HCT116 (cell line): ENCODE measurements at places on chromosomes 12 and 14.
A peak's percentile ranks its signal among the peaks of the same experiment; 100 is the strongest.

GRCh38 chr14:92747701-92748258 is 647 bp downstream of the LGMN start:
- DNase-seq = no peak

- DNase-seq = no peak
These were observed 9.1 kb upstream of the CDC42BPB start for GRCh38 chr14:103066399-103066798.

- no peak for DNase-seq
These were observed 42.6 kb downstream of the DLK1 start for GRCh38 chr14:100769035-100769939.

DNA sequence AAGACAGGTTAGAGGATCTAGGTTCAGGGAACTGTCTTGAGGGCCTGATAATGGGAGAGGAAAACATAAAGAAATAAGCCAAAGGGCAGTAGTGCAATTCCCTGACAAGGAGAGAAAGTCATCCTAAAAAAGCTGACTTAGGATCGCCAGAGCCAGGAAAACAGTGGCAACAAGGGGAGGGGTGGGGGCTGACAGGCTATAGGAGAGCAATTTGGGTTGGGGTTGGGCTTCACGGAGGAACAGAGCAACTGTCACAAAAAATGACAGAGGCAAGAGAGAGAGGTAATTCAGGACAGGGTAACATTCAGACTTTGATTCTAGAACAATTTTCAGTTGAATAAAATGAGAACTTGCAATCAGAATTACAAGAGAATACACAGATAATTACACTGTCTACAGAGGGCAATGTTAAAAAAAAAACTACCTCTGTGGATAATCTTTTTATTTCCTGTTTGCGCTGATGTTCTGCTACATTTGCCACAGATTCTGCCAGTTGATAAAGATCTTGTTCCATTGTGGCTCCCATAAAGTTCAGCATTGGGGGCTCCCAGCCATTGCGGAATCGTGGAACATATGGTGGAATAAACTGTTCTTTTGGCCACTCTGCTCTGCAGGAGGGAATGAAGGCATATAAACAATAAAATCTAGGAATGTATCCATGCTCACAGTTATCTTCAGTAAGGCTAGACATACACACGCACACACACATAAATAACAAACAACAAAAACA is 138.6 kb downstream of the EPS8 start:
- DNase-seq = no peak

- no peak for DNase-seq
These were observed 58.4 kb downstream of the CCDC85C start for GRCh38 chr14:99545586-99545985.

DNA sequence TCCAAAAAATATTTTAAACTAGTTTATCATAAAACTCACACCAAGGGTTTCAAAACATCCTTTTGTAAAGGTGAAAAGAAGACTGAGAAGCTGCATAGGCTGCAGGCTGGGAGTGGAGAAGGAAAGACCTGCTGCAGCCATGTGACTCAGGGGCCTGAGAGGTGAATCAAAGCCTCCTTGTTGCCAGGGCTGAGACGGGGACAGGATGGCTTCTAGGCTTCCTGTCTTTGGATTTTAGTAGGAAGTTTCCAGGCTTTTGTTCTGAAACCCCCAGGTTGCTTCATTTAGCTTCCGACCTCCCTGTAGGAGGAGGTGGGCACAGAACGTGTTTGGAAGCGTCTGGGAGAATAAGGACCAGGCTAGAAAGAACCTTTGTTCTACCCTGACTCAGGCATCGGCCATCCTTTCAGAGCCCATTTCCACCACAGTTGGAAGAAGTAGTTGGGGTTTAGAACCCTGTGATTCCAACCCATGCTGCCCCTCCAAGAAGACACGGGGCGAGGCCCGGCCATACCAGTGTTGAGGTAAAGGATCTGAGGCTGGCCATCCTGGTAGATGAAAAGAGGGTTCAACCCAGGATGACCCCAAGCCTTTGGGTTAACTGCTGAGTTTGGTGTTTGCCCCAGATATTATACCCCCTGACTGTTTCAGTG is 122.4 kb downstream of the SLC25A47 start:
- no peak for DNase-seq

DNA sequence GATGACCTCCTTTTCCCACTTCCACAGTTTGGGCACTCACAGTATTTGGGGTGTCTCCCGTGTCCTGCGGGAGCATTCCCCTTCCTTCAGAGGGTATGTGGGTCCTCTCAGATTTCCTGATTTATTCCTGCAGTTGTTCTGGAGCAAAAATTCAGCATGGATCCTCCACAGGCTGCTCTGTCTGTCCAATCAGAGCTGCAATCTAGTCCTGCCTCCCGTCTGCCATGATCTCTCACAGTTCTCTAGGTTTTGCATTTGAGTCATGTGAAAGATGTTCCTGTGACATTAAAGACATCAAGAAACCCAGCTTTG is 435.9 kb downstream of the TMTC2 start:
- DNase-seq = no peak

- peak; percentile 44 for DNase-seq
These were observed 1089.1 kb downstream of the SLC6A15 start for GRCh38 chr12:83823386-83824045.

DNA sequence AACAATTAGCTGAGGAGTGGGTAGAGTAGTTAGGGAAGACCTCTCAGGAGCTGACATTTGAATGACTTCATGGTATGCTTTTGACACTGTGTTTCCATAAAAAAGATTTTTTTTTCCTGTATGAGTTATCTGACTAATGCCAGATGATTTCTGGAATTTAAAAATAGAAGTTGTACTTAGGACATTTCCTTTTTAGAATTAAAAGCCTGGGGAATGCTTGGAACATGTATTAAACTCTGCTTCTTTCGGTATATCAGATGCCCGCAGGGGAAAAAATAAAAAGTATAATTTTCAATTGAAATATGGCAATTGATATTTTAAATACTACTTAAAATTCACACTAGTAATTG is 41.1 kb downstream of the BRMS1L start:
- no peak for DNase-seq

DNA sequence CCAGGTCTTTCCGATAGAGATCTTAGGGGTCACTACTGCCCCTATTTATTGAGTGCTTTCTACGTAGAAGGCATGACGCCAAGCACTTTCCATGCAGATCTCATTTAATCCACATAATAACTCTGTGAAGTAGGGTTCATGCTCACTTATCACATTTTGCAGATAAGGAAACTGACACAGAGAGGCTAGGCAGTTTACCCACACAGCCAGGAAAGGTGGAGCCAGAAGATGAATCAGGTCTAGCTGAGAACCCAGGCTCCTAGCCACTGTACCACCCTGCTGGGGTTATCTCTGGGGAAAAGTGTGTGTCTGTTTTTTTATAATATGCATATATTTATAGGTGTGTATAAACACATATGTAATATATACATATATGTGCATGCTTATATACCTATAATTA is 83.6 kb downstream of the KSR2 start:
- DNase-seq = no peak

- peak; percentile 12 for DNase-seq
These were observed 52.4 kb downstream of the BRMS1L start for GRCh38 chr14:35878272-35879150.

DNA sequence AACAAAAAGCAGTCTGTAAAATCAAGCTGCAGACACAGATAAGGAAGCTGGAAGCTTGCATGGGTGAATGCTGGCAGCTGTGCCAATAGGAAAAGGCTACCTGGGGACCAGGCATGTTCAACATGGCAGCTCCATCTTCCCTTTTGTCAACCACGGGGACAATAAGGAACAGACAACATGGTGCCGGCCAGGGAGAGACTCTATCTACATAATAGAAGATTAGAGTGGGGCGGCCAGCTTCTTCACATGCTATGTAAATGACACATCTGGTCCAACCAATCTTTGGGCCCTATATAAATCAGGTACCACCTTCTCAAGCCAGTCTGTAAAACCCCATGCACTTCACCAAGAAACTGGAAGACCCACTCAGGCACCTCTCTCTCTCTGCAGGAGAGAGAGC is 157.6 kb downstream of the SUDS3 start:
- DNase-seq = no peak

DNA sequence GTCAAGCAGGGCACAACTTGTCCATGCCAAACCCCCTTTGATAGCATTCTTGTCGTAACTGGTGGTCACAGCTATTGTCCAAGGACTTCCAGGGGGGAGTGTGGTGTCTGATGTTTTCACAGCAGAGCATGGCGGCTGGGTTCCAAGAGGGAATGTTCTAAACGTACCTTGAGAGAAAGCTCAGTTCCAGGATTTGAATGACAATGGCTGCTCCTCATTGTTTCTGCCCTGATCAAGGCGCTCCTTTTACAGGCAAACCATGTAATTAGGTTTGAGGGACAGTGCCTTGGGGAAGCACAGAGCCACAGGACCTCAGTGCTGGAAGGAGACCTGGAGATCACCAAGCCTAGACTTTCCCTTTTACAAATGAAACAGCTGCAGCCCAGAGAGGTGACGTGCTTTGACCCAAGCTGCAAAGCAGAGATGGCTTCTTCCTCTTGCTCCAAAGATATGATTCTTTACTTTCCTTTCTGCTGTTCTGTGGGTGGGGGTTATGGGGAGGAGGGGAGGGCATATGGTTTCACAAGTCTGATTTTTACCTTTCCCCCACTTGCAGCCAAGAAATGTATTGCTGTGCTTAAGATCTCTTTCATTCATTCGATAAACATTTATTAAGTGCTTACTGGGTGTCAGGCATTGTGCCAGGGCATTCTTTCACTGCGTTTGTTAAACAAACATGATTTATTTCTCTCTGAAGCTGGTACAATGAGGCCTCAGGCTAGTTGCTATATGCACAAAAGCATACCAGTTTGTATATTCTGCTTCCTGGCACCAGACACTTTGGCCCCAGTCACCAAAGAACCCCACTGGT is 172.8 kb downstream of the KTN1 start:
- DNase-seq = no peak

GRCh38 chr14:92563765-92564285 is 50.2 kb downstream of the RIN3 start:
- no peak for DNase-seq

- no peak for DNase-seq
These were observed 449.2 kb downstream of the DPF3 start for GRCh38 chr14:72444701-72445100.

- no peak for DNase-seq
These were observed 240.0 kb downstream of the AACS start for GRCh38 chr12:125305231-125305630.

DNA sequence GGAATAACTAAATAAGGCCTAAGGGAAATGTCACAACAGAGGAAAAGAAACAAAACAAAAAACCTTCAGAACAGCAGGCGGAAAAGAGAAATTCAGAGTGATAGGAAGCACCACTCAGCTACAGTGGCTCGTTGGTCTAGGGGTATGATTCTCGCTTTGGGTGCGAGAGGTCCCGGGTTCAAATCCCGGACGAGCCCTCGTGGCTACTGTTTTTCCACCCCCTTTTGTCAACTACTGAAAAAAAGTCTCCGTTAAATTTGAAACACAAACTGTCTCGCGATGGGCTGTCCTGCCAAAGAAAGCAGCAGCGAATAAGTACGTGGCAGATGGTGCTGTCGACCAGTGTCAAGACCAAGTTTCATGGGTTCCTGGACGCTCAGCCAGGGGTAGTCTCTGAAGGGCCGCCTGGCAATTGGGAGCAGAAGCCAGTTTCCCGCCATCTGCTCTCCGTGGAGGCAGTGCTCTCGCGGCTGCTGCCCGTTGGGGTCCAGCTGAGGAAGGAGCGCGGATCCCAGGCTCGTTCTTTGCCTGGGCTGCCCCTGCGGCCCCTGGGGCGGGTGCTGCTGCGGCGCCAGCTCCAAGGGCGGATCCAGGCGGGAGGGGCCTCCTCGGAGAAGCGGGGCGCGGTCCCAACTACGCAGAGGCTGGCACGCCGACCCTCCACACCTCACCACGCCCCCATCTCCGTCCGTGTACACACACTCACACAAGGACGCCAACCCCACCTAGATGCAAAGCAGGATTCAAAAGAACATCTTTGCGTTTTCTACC is at the start of gene RNASE4:
TSS of gene RNASE4 (plus strand) at position 670 of the 771 bp plus-strand sequence. CDS start 14,812 bp downstream, outside the sequence.
- peak; percentile 78 for DNase-seq

DNA sequence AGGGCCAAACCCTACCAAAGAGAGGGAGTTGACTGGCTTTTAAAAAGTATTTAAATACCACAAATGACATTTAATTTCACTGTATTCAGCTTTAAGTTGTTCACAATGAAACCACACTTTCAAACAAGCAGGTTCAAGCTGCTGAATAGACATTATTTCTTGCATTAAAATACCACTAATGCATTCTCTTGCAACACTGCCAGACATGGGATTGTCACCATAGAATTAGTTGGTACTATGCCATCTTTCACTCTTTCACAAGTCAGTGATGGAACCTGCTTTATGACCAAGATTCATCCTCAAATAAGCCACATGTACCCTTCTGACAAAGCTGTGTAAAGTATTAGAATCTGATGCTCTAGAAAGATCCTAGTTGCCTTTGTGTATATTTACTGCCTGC is 239.4 kb downstream of the PAWR start:
- DNase-seq = no peak

DNA sequence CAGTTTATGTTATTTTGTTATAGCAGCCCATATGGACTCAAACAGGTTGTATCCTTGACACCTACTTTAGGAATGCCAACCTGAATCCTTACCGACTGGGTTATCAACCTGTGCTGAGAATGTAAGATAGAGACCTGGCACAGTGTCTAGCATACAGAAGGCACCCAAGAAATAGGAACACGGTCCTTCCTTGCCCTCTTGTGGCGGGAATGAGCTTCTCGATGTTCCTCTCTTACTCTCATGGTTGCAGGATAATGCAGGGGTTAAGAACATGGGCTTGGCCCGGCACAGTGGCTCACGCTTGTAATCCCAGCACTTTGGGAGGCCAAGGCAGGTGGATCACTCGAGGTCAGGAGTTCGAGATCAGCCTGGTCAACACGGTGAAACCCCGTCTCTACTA is 6.5 kb downstream of the C12orf43 start:
- peak; percentile 54 for DNase-seq

DNA sequence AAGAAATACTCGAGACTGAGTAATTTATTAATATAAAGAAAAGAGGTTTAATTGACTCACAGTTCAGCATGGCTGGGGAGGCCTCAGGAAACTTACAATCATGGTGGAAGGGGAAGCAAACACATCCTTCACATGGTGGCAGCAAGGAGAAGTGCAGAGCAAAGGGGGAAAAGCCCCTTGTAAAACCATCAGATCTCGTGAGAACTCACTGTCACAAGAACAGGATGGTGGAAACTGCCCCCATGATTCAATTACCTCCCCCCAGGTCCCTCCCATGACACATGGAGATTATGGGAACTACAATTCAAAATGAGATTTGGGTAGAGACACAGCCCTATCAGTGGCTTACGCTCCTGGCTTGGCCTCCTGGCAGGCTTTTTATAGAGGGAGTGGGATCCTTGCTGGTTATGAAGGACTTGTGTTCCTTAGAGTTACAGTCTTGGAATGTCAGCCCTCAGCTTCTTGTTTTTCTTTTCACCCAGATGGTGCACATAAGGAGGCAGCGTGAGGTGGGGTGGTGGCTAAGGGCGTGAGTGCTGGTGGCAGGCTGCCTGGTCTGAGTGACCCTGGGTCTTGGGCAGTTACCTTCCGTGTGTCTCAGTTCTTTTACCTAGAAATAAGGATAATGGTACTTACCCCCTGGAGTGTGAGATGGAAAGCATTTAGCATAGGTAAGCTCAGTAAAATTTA is 25.7 kb downstream of the TRAF3 start:
- DNase-seq = no peak
